ENCODE measurements at places on chromosomes 13 and 19.

- DNase-seq = no peak
Observed at GRCh38 chr19:31353833-31354232, 4.6 kb upstream of the TSHZ3 start.

GRCh38 chr13:83839146-83839545 is 43.1 kb downstream of the SLITRK1 start:
- no peak for DNase-seq

DNA sequence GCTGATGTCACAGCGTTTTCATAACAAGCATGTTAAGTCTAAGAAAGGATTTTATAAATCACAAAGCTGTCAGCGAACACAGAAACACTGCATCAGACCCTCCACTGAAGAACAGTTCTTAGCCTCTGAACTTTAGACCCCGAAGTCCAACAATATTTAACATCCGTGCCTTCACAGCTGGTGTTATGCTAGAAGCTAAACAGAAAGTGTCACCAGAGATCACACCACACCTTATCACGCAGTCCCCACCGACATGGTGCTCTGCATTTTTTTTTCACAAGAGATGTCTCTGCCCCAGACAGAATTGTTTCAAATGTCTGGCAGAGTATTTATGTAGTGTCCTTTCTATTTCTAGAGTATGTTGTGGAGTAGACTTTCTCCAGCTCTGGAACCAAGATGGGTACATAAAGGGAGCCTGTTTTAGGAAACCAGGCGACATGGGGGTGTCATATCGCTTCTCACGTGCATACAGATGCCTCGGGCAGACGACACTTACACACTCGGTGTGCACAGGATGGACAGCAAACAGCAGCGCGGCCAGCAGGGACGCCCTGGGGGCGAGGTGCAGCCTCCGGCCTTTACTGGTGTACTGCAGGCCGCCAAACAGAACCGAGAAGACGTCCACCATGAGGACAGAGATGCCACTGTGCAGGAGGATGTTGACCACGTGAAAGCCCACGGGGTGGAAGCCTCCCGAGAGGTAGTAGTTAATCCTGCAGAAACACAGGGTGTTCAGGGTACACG is 12.0 kb downstream of the TMTC4 start:
- no peak for DNase-seq

DNA sequence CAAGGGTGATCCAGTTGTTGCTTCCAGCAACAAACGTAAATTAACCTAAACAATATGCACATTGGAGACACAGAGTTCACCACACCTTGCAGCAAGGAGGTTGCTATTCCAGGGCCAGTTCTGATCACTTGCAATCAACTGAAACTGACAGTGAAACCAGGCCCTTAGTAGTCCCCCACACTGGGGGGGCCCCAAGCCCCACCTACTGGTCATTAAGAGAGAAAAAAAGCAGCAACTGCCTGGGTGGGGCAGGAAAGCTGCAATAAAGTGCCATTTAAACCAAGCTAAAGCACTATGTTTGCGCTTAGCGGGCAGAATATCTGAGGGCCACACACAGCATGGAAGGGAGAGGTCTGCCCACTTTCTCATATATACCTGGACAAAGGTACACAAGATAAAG is 51.5 kb downstream of the ATP7B start:
- DNase-seq = no peak

- DNase-seq = no peak
Observed at GRCh38 chr13:25406377-25406776, 34.6 kb downstream of the ATP8A2 start.

DNA sequence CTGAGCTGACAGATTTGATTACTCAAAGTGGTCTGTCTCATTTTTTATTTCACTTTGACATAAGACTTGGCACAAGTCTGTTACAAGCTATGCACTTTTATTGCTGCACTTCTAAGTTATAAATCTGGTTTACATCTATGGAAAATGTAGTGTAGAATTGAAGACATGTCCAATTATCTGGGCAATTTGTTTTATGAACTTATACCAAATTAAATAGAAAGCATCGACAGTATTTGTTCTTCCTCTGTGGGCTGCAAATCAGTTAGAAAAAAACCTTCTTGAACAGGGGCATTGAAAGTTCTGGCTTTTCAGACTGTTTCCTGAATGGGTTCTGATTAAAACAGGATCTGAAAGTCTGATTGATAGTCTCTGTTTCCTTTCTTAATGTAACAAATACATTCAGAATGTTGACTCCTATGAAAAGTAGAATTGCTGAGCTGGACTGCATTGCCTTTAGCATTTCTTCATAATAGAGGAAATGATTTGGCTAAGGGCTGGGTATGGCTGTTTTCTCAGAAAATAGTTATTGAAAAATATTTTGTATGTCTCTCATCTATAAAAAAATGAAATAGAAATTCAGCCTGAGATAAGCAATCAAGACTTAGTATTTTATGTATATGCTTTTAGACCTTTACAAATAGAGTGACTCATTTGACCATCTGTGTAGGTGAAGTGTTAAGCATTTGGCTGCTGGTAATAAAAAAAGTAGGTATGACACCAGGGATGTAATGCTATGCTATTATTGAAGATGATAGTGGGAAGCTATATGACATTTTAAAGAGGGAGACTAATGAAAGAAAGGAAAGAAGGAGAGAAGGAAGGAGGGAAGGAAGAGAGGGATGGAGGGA is 210.9 kb upstream of the SPRY2 start:
- no peak for DNase-seq

DNA sequence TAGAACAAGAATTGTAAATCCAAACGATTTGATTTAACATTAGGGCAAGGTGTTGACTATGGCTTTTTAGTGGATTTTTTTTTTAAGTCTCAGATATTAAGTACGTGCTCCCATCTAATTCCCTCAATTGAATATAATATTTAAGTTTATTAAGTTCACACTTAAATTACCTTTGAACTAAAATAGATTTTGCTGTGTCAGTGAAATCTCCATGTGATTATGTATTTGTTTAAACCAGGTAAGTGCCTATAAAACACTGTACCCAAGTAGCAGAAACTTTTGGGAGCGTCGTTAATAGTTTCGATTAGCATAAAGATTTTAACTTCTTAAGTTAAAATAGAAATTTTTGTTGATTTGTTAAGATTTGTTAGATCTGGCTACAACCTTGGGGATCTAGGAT is 1.6 kb downstream of the CLN5 start:
- no peak for DNase-seq

GRCh38 chr19:42343344-42344110 is 18.1 kb downstream of the MEGF8 start:
- no peak for DNase-seq

DNA sequence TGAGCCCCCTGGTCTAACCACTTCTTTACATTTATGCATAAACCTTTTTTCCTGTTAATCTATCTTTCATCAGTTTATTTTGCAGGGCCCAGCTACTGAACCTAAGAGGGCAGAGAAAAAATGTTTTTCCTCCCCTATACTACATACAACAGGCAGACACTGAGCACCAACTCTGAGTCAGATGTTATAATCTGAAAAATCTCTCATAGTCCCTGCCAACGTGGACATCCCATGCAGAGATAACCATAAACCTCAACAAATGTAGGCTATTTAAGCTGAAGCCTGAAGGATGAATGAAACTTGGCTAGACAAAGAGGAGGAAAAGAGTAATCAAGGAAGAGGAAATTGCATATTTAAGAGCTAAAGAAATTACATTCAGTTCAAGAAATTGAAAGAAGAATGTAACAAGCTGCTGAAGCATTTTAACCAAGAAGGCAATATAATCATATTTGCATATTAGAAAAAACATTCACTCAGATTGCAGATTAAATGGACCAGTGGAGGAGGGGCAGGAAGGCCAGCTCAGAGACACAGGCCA is 2.6 kb downstream of the NEK3 start:
- no peak for DNase-seq

DNA sequence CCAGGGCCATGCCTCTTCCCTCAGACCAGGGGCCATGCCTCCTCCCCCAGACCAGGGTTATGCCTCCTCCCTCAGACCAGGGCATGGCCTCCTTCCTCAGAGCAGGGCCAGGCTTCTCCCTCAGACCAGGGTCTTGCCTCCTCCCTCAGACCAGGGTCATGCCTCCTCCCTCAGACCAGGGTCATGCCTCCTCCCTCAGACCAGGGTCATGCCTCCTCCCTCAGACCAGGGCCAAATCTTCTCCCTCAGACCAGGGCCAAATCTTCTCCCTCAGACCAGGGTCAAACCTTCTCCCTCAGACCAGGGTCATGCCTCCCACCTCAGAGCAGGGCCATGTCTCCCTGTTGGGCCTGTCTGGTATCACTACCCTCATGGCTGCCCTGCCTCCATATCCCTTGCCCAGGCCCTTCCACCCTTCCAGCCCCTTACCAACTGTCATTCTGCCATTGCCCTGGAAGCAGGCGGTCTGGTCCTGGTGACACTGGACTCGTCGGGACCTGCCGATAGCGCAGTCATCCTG is 4.2 kb downstream of the LYPD5 start:
- DNase-seq = no peak

DNA sequence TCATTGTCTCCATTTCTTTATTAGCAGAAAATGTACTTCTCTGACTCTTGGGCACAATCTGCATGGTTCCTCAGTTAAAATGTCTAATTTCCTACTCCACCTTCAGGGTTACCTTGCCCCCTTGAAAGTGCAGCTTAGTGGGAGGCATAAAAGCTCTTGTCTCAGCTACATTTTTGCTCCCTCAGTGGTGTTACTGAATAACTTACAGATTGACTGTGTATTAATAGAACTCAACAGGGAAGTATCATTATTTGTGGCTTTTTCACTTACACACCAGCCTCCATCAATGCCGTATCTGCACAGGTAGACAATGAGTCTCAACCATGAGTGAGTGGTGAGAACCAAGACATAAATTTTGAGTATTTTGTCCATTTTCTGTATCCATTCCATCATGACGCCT is 456.2 kb upstream of the MIR17HG start:
- no peak for DNase-seq

DNA sequence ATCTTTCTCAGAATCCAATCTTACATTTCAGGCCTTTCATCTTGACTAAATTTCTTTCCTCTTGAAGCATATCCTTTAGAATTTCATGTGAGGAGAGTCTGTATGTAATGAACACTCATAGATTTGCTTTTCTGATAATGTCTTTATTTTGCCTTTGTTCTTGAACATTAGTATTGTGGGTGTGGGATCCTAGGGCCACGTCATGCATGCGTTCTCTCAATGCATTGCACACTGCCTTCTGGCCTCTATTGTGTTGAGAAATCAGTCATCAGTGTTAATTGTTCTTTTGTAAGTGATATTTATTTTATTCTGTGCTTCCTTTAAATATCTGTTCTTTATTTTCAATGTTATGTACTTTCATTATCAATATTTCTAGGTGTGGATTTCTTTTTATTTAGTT is 364.9 kb downstream of the OXGR1 start:
- DNase-seq = no peak

- no peak for DNase-seq
Observed at GRCh38 chr13:24065176-24065575, 95.3 kb upstream of the SPATA13 start.

DNA sequence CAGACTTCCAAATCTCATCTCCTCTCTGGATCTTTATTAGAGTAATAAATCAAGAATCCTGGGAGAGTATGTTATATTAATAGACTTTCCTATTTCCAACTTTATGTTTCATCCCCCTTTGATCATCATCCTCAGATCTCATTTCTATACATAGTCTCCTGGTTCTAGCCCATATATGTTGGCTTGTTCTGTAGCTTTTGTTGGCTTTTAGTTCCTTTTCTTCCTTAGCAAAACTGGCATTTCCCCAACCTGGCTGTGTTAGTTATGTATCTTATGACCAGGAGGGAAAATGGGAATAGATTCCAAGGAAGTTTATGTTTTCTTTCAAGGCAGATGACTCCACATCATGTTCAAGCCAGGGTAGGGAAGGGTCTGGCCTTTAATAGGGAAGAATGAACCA is 2464.5 kb downstream of the PCDH9 start:
- DNase-seq = no peak

GRCh38 chr13:77720988-77721387 is 23.5 kb downstream of the SLAIN1 start:
- DNase-seq = no peak

- no peak for DNase-seq
Observed at GRCh38 chr13:35736876-35737275, 260.4 kb upstream of the MAB21L1 start.

DNA sequence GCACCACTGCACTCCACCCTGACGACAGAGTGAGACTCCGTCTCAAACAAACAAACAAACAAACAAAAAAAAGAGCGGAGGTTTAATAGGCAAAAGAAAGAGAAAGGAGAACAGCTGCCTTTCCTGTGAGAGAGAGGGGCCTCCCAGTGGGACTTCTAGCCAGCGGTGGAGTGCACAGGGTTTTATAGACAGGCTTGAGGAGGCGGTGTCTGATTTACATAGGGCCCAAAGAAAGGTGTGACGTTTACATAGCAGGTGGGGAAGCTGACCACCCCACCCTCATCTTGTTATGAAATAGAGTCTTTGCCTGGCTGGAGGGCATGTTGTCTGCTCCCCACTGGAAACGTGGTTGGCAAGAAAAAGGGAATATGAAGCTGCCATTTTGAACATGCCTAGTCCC is 106.0 kb upstream of the CSNK1A1L start:
- no peak for DNase-seq

DNA sequence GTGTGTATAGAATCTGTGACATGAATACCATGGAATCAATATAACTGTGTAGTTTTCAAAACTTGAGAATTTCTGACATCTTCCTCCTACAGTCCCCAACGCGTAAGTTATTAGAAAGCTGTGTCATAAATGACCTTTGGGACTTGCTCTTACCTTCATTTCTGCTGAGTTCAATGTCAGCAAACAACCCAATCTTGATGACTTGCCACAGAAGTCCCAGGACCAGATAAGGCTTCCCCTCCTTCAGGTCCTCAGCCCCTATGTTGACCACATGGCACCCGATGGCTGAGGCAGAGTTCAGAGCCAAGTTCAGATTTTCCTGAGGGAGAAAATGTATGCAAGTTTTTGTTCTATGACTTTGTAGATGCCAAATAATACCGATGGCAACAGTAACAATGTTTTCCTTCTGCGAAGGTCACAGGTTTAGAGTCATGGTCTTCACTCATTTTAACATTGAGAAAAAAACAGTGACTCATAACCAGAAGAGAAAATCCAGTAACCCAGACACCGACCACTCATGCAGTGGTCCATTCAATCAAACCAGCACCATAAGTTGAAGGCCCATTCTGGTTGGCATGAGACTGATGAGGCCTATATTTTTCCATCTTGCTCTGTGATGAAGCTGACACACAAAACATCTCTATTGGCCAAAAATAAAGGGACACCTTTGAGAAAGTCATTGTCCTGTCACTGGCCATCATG is 29.2 kb downstream of the LCP1 start:
- DNase-seq = no peak

- DNase-seq = no peak
Observed at GRCh38 chr13:69300131-69300530, 807.5 kb upstream of the ATXN8OS start.

GRCh38 chr19:13830741-13831536 is 35.7 kb downstream of the ZSWIM4 start:
- no peak for DNase-seq

DNA sequence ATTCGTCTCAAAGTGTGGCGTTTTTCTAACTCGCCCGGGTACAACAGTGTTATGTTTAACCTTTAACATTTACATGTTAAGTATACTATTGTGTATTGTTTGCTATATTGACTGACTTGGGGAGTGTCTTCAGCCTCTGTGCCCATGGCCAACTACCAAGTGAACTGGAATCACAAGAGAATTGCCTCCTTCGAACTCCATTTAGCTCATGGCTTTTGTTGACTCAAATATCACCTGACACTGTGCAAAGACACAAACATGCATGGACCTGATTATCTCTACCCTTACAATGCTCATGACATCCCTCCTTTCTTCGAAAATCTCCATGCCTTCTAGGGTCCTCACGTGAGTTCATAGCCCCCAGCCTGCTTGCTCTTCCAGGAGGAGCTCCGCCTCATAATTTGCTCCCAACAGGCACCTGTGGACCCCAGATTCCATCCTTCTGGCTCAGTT is 704 bp downstream of the ZNF814 start:
- DNase-seq = no peak
